ENCODE measurements at places on chromosomes 3 and 15.

DNA sequence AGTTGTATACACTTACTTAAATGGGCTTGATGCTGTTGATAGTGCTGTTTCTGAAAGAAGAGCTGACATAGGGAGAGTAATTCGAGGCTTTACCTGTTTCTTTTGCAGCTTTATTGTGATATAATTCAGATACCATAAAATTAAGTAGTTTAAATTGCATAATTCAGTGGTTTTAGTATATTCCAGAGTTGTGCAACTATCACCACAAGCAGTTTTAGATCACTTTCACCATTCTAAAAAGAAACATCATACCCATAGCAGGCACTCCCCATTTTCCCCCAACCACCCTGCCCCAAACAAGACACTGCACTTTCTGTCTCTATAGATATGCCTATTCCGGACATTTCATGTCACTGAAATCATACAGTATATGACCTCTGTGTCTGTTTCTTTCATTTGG is 98.5 kb downstream of the MTHFS start:
- no peak for DNase-seq

GRCh38 chr3:123444023-123444422 is 4.9 kb downstream of the ADCY5 start:
- no peak for DNase-seq

DNA sequence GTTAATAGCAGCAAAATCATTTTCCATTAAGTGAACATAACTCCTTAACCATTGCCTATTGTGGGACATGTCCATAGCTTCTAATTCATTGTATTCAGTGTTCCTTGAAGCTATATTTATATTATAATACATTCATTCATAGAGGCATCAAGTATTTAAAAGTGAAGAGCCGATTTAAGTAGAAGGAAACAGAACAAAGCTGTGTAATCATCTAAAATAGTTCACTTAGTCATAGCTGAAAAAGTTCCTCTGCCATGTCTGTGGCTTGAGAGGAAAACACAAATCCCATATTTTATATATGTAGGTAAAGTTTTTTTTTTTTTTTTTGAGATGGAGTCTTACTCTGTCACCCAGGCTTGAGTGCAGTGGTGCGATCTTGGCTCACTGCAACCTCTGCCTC is 54.5 kb downstream of the TMEM108 start:
- DNase-seq: no peak

DNA sequence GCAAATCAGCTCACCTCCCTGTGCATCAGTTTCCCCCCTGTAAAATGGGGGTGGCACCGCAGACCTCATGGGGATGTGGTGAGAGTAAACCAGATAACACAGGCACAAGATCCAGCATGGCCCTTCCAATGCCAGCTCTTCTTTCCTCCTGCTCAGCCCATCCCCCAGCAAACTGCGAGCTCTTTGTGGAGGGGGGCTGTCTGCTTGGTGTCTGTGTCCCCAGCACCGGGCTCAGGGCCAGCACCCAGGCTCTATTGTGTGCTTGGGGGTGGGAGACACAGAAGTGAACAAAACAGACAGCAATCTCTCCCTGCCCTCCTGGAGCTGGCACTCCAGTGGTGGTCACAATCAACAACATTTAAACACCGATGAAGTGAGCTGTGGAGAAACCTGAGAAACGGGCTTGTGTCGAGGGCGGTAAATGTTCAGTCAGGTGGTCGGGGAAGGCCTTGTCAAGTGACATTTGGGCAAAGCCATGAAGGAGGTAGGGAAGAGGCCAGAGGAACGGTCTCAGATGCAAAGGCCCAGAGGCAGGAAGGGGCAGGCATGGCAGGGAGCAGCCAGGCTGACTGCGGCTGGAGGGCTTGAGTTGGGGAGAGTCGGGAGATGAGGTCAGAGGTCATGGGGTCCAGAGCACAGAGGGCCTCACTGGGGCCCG is 28.4 kb downstream of the GRIP2 start:
- no peak for DNase-seq

GRCh38 chr3:152922554-152922953 is 87.6 kb downstream of the P2RY1 start:
- no peak for DNase-seq

- no peak for DNase-seq
Measured at GRCh38 chr3:38599886-38600285, 49.6 kb downstream of the SCN5A start.

GRCh38 chr3:134094491-134094890 is 64.8 kb upstream of the SLCO2A1 start:
- peak; percentile 38 for DNase-seq

DNA sequence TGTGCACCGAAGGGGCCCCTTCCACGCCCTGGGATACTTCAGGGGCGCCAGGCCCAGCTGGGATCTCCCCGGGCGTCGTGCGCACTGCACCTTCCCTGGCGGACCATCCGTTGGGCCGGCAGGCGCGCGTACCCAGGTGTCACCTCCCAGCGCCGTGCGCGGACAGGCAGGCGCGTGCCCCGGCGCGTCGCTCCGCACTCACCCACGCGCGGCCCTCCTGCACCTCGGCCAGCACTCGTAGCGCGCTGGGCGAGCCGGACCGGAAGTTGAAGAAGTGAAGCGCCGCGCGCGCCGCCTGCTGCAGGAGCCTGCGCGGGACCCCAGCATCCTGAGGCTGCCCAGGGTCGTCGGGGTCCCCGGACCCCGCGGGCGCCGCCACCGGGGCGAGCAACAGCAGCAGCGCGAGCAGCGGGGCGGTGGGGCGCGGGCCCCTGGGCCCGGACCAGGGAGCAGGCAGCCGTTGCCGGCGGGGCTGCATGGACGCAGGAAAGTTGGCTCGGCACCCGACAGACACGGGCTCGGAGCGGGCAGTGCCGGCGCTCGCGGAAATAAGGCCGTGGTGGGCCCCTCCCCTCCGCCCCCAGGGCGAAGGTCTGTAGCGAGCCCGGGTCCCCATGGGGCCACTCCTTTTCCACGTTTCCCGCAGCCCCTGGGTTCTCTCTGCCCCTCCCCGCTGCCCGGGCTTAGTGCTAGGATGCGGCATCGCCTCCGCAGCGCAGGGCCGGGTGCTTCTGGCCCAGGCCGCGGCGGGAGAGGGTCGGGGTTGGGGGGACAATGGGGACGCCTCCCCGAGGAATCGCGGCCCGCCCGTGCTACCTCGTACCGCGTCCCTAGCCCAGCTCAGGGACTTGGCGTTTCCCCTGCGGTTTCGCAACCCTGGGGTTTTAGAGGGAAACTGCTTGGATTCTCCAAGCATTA is at the start of gene RARRES1:
TSS of gene RARRES1 (minus strand) at position 520 of the 918 bp plus-strand sequence. CDS start at position 478, 42 bp downstream.
- peak; percentile 52 for DNase-seq

GRCh38 chr3:24264011-24264410 is 230.6 kb downstream of the THRB start:
- no peak for DNase-seq

DNA sequence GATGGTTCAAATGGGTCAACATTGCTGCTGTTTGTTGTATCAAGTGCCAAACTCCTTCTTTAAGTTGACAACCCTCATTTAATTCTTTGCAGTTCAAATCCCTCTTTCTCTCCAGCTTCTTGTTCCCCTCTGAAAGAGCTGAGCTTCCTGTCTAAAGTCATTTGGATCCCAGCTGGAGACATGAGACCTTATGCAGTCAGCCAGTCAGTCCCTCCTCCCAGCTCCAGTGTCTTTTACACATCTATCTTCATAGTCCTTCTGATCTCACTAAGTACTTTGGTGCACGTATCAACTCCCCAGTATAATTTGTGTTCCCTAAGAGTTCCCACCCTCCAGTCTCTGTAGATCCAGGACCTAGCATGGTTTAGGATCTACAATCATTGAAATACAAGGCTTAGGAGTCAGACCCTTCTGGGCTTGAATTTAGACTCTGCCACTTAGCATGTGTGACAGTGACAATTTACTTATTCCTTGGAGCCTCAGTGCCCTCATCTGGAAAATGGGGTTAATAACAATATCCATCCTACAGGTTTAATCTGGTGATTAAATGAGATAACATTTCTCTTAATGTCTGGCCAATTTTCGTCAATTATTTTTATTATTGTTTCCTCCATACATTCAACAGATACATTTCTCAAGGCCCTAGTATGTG is 102.8 kb upstream of the SEMA6D start:
- DNase-seq: no peak

DNA sequence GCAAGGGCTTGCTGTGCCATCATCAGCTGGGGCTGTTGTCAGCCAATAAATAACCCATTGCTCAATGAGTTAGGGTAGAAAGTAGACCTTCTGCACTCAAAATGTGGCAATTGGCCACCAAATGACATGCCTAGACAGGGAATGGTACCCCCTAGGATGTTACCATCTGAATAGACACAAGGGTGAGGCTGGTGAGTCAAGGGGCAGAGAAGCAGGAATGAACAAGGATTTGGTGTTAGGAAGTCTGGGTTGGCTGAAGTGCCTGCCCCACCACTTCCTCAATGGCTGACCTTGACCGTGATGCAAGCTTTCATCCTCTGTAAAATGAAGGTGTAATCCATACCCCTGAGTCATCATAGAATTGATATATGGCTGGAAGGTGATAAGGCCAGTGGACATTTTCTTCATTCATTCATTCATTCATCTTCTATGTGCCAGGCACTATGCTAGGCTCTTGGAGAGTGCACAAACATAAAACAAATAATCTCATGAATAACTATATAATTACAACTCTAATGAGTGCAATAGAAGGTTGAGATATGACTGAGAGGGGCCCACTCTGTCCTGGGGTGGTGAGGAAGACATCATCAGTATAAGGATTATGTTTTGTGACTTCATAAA is 4.4 kb upstream of the CA12 start:
- no peak for DNase-seq

- DNase-seq: no peak
Measured at GRCh38 chr3:12840591-12841148, 695 bp downstream of the RPL32 start.

GRCh38 chr15:100113351-100114080 is 228.3 kb downstream of the ADAMTS17 start:
- DNase-seq: no peak

GRCh38 chr3:133453383-133453782 is 53.5 kb downstream of the BFSP2 start:
- DNase-seq: no peak

DNA sequence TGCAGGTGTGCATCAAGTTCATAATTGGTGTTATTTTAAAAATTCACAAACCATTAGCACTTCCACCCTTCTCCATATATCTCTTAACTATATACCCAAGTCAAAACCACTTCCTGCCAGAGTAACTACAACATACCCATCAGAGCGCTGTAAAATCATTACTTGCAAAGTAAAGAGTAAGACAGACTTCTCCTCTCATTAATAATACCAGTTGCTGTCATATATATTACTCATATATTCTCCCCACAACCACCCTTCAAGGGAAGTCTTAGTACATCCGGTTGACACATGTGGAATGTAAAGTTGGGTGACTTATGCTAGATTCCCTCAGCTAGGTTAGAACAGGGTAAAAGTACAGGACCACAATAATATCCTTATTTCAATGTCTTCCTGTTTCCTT is 5.6 kb downstream of the TERC start:
- no peak for DNase-seq

DNA sequence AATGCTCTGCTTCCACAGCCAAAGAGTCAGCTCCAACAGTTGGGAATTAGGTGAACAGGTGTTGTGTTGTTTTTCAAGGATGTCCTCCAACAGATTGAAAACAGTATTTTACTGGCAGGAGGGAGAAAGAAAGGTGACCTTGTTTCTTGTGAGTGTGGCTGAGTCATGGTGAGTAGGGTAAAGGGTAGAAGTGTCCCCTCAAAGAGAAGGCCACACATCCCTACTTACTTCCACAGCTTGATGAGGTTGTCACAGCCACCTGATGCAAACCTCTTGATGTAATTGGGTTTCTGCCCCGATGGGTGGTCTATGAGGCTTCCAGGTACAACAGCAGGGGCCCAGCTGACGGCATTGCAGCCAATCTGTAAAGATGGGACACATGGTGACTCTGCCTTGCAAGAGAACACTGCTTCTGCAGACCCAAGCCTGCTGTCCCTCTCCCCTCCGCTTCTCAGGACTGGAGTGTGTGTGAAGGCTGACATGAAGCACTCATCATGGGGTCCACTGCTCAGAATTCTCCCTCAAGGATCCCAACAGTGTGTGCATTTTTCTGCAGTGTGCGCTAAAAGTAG is 12.7 kb upstream of the GHRL start:
- no peak for DNase-seq

DNA sequence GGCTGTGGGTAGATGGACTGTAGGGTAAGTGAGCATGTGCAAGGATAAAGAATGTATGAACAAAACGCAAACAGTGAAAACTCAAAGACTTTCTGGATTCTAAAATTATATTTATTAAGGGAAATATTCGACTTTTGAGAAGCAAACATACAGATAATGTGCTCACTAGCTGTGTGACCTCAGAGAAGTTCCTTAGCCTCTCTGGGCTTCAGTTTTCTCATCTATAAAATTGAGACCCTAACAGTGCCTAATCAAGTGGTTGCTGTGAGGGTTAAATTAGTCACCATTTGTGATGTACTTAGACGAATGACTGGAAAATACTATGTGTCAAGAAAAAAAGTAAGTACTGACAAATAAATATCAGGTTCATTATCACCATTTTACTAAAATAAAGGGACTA is 261.7 kb downstream of the MAGI1 start:
- DNase-seq: no peak

- DNase-seq: no peak
Measured at GRCh38 chr3:130787422-130788068, 40.9 kb upstream of the PIK3R4 start.

DNA sequence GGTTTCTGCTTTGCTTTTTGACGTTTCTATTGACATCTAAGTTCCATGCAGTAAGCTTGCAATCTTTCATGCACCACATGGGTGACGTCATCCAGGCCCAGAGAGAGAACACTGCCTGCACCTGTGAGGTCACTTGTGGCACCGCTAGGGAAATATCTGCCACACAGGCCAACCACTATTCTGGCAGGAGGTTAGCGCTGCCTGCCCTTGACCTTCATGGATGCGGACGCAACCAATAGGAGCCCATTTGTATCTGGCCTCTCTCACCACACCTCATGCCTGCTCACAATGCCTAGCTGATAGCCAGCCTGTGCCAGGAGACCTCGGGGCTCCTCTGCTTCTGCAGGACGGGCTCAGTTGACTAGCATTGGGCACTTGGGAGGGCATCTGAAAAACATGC is 55.8 kb upstream of the PRR23E start:
- no peak for DNase-seq

DNA sequence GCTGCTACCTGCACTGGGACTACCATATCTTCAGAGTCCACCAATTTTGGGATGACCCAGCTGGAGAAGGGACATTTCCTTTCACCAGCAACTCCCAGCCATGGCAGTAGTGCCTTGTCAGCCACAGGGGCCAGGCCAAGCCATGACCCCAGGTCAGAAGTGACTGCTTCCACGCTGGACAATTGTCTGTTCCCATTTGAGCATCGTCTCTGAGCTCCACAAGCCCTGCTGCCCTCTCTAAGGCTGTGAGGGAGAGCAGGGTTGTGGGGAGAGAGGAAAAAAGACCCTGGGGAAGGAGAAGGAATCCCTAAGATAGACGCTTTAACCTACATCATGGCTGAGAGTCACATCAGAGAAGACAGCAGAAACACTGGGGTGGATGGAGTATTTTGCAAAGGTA is 7.4 kb upstream of the RARRES1 start:
- no peak for DNase-seq

GRCh38 chr3:108106449-108106848 is 15.6 kb upstream of the CD47 start:
- no peak for DNase-seq

DNA sequence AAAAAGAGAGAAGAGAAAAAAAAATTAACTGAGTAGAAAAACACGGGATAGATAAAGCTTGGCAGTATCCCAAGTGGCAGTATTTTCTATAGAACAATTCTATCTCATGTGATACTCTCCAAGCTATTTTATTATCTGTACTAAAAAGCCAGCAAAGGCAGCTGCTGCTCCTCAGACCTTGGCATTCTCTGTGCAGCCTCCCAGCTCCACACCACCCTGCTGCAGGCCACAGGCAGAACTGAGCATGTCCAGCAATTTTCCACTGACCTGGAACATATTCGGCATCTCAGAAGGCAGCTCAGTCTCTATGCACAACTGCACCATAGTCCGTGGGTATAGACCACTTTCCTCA is 1161.4 kb downstream of the IGSF11 start:
- DNase-seq: no peak

Data from SJSA1 (cell line).